ENCODE measurements at places on chromosomes 13 and 19.

- no peak for DNase-seq
Observed at GRCh38 chr19:50377517-50377916, 1.3 kb downstream of the NR1H2 start.

DNA sequence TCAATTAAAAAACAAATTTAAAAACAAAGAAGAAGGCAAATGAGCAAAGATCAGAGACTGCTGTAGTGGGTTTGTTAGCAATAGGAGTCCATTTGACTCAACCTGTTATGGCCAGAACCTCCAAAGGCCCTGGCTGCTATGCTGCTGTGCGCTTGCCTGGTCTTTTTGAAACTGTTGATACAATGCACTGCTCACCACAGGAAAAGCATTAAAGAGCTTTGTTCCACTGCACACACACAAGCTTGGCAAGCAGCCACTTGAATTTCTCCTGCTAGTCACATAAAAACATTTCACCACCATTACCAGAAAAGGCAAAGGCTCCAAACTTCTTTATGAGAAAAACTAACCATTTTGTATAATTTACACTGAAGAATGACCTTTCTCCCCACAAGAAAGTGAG lies 132.2 kb downstream of the FREM2 start:
- no peak for DNase-seq

DNA sequence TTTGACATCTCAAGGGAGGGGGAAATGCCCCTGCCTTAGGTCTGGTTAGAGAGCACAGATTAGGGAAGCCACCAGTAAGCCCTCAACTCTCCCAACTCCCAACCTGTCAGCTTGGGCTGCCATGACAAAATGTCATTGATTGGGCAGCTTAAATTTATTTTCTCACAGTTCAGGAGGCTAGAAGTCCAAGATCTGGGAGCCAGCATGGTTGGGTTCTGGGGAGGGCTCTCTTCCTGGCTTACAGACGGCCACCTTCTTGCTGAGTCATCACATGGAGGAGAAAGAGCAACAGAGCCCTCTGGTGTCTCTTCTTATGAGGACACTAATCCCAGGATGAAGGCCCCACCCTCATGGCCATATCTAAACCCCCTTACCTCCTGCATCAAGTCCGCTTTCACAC lies 24.2 kb downstream of the C19orf12 start:
- no peak for DNase-seq

DNA sequence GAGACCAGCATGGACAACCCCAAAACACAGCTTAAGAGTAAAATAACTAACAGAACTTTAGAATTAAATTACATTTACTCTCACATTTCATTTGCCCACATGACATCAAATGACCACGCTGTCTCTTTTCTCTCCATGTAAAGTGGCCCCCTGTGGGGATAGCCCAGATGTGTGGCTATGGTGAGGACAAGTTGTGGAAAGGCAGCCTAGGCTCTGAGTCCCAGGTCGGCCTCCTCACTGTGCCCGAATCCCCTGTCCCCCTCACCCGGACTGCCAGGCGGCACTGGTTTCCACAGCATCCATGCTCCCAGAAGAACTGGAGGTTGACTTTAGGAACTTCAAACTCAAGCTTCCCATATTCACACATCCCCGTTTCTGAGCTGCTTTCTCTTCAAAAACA lies 111.8 kb upstream of the UQCRFS1 start:
- DNase-seq, result no peak

DNA sequence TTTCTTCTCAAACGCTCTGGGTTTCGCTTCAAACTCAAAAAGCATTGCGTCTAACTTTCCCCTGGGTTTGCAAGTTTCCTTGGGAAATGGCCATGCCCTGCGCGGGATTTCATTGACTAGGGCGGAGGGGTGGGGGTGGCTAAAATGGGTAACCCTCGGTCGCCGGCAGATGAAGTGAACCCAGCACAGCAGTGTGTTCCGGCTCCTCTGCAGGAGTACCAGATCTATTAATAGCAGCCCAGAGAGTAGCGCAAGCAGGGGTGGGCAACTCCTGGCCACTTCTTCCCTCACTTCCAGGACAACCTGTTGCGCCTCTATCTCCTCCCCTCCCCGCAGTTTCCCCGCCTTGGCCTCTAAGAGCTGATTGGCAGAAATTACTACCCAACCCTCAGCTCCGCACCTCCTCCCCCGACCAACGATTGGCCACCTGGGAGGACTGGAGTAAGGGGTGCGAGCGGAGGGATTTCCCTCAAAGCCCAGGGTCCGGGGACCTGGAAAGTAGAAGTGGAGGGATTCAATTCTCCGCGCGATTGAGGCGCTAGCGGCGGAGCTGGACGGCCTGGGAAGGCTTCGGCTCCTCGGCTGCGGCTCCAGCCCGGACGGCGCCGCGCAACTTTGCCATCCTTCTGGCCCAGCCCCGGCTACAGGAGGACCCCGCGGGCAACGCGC lies at the start of gene FREM2:
FREM2 (plus strand) TSS at position 501 of the 669 bp plus-strand sequence. CDS start 268 bp downstream, outside the sequence.
- no peak for DNase-seq

- no peak for DNase-seq
Observed at GRCh38 chr19:44875666-44876451, 15.2 kb upstream of the TOMM40 start.

- no peak for DNase-seq
Observed at GRCh38 chr19:19261350-19262189, 11.5 kb downstream of the TM6SF2 start.

GRCh38 chr19:28388988-28389387 lies 824.0 kb downstream of the UQCRFS1 start:
- DNase-seq, result no peak

DNA sequence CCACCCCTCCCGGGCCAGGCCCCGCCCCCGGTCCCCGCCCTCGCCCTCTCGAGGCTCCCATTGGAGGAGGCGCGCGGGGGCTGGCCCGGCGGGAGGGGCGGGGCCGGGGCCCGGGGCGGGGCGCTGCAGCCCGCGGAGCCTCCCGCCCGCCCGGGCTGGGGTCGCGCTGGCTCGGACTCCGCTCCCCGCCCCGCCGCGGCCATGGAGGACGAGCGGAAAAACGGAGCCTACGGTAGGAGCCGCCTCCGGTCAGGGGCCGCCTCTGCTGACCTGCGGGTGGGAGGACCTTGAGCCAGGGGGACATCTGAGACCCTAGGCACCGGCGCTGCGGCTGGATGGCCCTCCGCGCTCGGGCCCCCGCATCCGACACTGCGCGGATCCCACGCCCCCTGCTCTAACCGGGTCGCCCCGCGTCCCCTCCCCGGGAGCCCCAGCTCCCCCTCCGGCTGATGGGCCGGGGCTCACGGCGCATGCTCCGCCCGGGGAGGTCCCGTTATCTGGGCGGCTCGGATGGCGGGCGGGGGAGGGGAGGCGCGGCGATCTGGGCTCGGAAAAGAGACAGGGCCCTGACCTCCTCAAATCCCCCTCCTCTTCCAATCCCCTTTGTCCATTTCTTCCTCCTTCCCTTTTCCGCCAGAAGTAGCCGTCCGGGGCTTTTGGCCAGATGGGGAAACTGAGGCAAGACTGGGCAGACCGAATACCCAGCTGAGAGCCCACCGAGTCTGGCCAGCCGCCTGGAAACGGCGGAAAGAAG lies 15.4 kb upstream of the AP1M2 start:
- peak; percentile 87 for DNase-seq

Data from H54 (cell line).